ENCODE measurements at places on chromosomes 5 and 9.

- no peak for DNase-seq
These were observed 43.4 kb upstream of the TRIM32 start for GRCh38 chr9:116643691-116644090.

GRCh38 chr9:4732890-4733289, 8.1 kb downstream of the AK3 start:
- no peak for DNase-seq

DNA sequence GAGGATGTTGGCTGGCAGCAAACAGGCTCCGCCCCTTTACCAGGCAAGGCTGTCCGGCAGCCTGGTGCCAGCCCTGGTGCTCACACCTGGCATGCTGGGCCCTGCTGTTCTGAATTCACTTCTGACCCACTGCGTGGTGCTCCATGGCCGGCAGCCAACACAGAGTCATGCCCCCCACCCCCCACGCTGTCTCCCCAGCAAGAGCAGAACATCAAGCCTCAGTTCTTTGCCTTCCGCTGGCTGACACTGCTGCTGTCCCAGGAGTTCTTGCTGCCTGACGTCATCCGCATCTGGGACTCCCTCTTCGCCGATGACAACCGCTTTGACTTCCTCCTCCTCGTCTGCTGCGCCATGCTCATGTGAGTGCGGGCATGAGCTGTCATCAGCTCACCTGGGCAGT, 12.6 kb upstream of the ENDOG start:
- DNase-seq = no peak

GRCh38 chr9:23783509-23783908, 42.5 kb downstream of the ELAVL2 start:
- no peak for DNase-seq

DNA sequence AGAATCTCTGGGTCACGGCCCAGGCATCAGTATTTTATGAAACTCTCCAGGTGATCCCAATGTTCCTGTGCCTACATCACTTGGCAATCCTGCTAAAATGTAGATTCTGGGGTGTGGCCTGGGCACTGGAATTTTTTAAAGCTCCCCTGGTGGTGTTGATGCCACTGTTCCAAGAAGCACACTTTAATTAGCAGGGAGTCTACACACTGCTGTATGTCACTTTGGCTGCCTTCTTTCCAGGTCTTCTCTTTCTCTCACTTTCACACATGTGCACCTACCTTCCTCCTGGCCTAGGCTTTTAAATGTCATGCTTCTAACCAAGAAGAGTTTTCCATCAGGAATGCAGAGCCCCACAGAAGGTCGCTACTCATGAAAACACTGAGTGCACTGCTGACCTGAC, 136.0 kb upstream of the ALDH1B1 start:
- no peak for DNase-seq
